ENCODE measurements at places on chromosomes 5 and 9.
A peak's percentile ranks its signal among the peaks of the same experiment; 100 is the strongest.

DNA sequence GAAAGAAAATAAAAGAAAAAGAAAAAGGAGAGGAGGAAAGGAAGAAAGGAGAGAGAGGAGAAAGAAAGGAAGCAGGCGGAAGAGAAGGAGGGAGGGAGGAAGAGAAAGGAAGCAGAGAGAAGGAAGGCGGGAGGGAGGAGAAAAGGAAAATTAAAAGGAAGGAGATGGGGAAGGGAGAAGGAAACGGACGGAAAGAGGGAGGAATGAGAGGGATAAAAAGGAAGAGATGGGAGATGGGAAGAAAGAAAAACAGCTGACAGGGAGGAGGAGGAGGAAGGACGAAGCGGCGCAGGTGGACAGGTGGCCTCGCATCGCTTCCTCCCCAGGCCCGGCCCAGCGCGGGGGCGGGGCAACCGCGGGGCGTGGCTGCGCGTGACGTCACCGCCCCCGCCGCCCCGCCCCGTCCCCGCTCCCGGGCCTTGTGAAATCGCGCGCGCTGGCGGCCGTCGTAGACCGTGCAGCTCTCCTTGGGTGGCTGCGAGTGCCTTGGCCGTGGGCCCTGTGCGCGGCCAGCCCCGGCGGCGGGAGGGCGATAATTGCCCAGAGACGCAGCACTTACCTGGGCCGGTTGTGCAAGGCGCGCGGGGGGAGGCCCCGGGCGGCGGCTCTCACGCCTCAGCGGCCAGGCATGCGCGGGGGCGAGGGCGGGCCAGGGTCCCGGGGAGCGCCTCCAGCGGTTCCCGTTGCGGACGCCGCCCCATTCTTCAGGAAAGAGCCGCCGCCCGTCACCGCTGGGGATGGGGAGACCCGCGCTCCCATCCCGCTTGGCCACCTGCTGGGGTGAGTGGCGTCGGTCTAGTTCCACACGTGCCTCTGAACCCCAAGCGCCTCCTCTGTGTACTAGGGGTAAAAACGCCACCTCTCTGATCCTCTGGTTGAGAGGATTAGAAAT is 49.6 kb upstream of the FOXE1 start:
- peak; percentile 49 for DNase-seq

GRCh38 chr5:61496860-61497259 is 164.8 kb downstream of the ZSWIM6 start:
- no peak for DNase-seq

- DNase-seq, result no peak
Observed at GRCh38 chr5:160367885-160368284, 2.5 kb downstream of the C1QTNF2 start.

- DNase-seq, result no peak
Observed at GRCh38 chr5:14420101-14420811, 161.3 kb upstream of the OTULINL start.

DNA sequence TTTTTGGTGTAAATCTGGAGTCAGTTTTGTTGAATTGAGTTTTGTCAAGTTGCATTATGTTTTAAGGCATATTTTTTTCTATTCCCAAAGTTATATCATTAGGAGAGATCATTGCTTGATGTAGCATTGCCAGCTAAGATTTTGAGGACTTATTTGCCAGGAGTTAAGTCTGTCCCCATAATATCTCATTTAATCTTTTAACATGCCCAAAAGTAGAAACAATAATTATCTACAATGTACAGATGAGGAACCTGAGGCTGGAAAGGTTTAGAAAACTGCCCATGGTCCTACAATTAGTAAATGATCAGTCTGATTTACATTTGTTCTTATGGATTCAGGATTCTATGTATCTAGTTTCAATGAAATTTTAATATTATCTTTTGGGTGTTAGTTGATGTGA is 4.7 kb downstream of the NIPBL start:
- no peak for DNase-seq

DNA sequence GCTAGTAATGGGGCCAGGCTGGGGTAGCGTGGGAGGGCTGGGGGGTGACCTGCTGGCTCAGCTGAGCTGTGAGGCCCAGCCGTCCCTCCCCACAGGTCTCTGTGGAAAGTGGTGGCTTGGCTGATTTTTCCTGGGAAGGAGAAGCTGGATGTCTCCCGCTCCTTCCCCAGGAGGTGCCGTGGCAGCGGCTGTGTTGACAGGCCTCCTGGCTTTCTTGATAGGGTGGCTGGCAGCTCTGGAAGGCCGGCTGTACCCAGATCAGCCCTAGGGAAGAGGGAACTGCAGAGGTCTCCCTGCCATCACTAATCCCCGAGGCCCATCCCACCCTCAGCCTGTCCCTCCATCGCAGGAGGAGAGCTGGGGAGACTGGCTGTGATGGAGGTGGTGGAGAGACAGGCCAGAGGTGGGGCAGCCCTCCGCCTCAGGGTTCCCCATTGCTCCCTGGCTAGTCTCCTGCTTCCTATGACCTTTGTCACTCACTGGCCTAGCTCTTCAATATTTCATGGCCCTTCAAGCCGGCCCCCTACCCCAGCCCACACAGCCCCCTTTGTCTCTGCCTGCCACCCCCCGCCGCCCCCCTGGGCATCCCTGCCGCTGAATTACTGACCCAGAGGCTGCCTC is 6.8 kb downstream of the CXXC5 start:
- DNase-seq, result no peak

- no peak for DNase-seq
Observed at GRCh38 chr9:136254381-136255165, 9.0 kb upstream of the QSOX2 start.

DNA sequence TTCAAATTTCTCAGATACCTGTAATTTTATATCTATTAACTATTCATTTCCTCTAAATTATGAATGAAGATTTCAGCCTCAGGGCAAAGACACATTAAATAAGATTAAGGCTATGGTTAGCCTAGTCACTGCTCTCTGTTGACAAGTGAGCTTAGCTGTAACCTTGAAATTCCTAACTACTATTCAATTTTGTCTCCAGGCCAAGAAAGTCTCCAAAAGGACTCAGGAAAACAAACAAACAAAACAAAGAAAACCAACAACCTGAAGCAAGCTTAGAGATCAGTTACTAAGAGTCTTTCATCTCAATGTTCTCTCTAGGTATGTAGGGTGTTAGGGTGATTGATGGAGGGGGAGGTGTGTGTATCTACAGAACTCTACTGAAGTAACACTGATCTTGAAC is 9.6 kb upstream of the CTNNAL1 start:
- DNase-seq, result no peak

GRCh38 chr9:34037626-34038025 is 11.1 kb downstream of the UBAP2 start:
- DNase-seq, result no peak

DNA sequence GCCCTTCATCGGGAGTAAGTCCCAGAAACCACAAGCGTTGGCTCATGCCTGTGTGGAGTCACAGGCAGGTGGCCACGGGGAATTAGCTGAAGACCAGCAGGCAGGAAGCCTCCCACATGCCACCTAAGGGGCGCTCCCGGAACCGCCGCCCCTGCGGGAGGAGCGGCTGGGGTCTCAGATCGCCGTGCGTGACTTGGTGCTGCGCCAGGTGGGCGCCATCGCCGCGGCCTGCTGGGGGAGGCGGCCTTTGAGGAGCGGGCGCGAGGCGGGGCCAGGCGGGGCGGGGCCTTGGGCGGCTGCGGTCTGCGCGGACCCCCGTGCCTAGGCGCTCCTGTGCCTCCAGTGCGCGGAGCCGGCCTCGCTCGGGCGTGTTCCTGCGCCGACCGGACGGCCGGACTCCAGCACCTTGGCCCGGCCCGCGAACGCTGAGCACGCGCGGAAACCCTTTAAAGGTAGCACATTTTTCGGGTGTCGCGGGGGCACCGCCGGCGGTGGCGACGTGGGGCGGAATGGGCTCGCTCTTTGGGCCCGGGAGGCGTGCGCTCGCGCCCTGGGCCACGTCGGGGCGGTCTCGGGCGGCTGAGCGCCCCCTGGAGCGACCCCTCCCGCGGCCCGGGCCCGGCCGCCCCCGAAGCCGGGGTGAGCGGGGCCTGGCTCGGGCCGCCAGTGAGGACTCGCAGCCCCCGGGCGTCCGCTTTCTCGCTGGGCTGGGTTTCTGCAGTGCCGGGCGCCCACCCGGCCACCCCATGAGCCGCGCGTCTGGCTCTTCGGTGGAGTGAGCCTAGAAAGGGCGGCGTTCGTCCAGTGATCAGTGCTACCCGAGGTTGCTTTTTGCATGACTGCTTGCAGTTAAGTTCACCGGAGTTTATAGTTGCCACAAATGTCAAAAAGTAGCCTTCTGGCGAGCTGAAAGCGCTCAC is 24.5 kb downstream of the LECT2 start:
- no peak for DNase-seq

DNA sequence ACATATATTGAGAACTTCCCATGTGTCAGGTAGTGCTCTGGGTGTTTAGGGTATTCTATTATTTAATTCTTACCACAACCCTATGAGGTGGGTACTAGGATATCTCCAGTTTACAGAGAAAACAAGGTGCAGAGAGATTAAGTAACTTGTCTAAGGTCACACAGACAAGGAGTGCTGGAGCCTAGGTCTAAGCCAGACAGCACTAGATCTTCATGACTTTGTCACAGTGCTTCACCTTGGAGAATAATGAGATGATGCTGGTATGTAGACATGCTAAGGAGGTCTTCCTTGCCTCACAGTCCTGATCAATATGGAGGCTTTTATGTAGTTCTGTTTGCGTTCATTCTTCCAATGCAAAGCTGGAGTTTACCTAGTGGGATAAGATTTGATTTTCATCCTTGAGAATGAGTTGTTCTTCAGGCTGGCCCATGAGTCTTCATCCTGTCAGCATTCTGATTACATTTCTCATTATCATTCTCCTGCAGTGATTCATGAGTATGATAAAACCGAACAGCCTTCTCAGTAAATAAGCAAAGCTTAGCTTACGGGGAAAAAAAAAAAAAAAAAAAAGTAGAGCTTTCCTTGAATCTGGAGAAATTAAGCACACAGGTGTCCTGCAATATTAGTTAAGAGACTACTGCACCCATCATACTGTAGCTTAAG is 176.3 kb downstream of the C9orf152 start:
- DNase-seq, result no peak

DNA sequence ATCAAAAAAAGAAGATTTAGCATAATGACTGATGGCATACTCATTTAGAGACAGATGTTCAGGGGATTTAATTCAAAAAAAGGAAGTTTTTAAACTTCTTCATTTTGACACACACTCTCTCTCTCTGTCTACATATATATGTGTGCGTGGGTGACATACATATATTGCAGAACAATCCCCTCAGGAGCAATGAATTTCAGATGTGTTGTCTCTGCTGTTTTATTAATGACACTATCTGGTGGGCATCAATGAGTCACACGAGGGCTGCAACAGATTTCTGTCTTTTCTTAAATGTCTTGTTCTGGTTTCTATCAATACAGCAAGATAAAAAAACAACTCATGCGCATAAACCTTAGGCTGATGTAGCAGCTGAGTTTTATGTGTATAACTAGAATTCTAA is 123.5 kb upstream of the SLCO6A1 start:
- no peak for DNase-seq

- DNase-seq, result no peak
Observed at GRCh38 chr9:89364666-89365531, 46.6 kb downstream of the SECISBP2 start.

DNA sequence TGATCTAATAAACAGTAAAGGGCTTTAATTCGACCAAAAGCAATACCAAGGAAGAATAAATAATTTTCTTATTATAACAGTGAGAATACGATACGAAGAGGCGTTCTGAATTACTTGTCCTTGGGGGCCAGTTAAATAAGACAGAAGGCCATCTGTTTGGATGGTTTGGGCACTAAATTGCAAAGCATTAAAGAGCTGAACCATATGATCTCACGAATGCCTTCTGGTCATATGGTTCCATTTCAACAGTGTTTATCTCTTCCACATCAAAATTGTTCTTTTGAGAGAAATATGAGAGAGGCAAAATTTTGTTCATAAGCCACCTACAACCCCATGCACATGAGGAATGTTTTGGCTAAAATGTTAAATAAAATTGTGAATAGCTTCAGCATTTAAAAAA is 605.4 kb downstream of the PTPRD start:
- no peak for DNase-seq

Measured in lung microvascular endothelial cell (primary cell).